ENCODE measurements at places on chromosomes 6 and 20.

DNA sequence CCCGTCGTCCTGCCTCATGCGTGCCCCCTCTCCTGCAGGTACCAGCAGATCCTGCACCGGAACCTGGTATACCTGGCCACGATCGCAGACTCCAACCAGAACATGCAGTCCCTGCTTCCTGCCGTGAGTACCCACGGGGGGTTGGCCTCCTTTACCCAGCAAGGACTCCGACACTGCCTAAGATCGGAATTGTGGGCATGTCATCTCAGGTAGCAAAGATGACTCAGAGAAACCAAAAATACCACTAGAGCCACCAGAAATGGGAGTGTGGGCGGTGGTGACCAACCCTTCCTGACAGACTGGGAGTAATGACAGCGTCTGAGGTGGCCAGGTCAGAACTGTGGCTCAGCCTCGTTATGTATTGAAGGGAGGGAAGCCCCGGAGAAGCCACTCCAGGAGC lies 16.3 kb downstream of the SS18L1 start:
- no peak for DNase-seq

DNA sequence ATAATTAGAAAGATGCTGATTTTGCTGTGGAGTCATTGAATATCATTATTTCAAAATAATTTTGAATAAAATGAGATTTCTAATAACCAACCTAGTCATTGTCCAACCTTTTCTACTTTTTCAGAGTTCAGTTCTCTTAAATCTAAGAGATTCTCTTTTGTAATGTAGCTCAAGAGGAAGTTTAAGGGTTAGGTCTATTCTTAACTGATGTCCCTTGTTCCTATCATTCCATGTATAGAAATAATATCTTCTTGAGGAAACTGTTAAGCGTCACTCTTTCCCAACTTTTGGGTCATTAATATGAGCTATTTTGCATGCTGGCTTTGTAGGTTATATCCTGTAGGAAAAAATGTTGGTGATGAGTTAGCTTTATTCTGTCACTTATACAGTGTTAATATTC lies 27.0 kb downstream of the RNF144B start:
- DNase-seq = no peak

- DNase-seq = no peak
Observed at GRCh38 chr20:56469077-56469449, 636 bp downstream of the RTF2 start.

GRCh38 chr20:59765599-59766177 lies 161.3 kb downstream of the PHACTR3 start:
- no peak for DNase-seq

- peak; percentile 22 for DNase-seq
Observed at GRCh38 chr20:63858393-63859165, 2.7 kb upstream of the ABHD16B start.

GRCh38 chr6:154550779-154551178 lies 40.3 kb upstream of the CNKSR3 start:
- DNase-seq = no peak

DNA sequence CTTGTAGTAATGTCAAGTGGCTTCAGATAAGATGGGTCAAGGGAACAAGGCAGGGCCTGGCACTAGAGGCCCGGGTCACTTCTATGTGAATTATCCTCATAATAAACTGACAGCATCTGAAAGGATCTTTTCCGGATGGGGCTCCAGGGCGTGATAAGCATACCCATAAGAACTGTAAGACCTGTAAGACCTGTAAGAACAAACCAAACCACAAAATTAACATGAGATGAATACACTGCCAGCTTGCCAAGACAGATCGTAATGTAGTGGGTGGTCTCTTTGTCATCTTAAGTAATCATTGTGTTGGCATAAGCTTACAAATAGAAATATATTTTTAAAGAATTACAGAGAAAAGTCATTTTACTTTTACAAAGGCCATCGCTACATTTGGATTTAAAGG lies 334.9 kb downstream of the RFPL4B start:
- no peak for DNase-seq

- DNase-seq = no peak
Observed at GRCh38 chr6:105880030-105880492, 206.1 kb upstream of the PRDM1 start.

- DNase-seq = no peak
Observed at GRCh38 chr6:14000901-14001300, 76.1 kb downstream of the RNF182 start.

DNA sequence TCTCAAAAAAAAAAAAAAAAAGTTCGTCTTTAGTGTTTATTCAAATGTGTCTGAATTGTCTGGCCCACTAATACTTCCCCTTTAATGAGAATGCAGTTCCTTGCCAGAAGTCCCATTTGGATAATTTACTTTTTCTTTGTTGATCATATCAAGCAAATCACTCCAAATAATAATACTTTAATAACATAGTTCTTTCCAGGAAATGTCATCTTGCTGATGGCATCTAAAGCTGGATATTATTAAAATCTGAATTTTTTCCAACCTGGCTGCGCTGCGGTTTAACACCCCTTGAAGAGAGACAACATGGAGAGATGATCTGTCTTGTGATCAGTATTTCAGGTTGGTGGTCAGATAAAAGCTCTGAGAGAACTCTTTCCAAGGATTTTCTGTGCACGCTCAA lies 111.2 kb upstream of the CNKSR3 start:
- DNase-seq = no peak

DNA sequence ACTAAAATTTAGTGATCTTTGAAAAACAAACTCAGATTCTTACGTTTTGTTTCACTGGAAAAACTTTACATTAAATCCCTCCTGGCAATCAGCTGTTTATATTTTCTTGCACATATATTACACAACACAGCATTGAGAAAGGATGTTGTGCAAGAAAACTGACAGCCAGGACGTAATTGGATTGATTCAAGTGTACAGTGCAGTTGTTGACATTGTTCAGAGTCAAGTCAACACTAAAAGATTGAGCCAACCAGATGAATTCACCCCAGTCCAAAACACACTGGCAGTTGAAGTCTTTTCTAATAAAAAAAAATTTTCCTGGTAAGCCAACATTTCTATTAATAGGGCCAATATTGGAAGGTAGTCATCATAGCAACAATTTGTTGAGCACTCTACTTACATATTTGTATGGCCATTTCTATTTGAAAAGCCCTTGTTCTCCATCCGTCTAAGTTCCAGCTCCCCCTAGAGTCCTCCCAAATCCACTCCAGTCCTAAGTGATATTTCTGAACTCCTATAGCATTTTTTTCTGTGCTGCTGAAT lies 20.9 kb upstream of the VNN1 start:
- DNase-seq = no peak

DNA sequence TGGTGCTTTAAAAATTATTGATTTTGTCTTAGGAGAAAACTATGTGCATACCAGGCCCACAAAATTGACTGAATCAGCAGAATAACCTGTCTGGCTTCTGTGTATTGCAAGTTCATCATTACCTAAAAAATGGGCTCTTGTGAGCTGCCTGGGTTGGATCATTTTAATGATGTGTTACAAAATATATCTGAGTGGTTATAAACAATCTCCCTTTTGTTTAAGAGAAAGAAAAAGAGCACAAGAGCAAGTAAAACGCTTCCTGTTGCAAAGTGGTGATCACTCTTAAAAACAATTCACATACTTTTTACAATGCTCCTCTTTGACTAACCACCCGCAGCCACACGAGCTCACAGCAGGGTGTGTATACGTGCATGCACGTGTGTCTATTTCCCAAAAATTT lies 335.1 kb downstream of the HDGFL1 start:
- no peak for DNase-seq

- DNase-seq = no peak
Observed at GRCh38 chr6:72140795-72141194, 254.4 kb downstream of the RIMS1 start.

DNA sequence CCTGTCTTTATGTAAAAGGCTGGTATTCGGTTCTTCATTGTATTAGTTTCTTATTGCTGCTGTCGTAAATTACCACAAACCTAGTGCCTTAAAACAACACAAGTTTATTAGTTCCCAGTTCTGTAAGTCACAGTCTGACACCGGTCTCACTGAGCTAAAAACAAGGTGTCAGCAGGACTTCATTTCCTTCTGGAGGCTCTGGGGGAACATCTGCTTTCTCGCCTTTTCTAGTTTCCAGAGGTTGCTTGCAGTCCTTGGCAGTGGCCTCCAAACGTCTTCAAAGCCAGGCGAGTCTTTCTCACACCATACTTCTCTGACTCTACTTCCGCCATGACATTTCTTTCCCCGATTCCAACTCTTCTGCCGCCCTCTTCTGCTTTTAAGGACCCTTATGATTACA lies 43.0 kb upstream of the ZFAND3 start:
- no peak for DNase-seq

DNA sequence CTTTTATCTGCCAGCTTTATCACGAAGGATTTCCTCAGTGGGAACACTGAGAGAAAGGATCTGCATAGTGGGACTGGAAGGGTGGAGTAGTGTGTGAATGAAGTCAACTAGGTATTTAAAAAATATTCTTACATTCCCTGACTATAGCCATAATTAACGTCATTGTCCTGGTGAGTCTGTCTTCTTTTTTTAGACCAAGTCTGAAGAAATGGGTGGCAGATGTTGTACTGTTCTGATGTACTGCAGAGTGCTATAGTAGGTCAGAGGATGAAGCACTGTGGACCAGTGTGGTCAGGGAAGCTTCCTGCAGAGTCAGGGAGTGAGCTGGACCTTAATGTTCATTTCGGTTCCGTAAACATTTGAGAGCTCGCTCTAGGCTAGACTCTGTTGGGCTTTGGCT lies 11.9 kb downstream of the TULP4 start:
- DNase-seq = no peak

- no peak for DNase-seq
Observed at GRCh38 chr6:75504465-75505222, 11.0 kb upstream of the FILIP1 start.

GRCh38 chr6:43912598-43913371 lies 142.8 kb downstream of the VEGFA start:
- DNase-seq = no peak

DNA sequence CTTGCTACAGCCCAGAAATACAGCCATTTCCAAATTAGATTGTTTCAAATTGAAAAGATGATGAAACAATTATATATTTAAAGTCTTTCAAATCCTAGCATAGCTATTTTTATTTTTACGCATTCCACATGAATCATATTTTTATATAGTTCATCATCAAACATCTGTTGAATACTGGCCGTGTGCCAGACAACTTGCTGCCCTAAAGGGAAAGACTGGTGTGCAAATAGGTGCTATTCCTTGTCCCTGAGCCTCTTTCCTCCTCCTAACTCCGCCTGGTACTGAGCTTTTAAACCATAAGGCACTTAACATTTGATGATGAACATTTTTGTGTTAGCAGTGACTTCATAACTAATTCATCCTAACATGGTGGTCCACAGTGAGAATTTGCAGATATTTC lies 18.7 kb upstream of the PLCG1 start:
- no peak for DNase-seq

DNA sequence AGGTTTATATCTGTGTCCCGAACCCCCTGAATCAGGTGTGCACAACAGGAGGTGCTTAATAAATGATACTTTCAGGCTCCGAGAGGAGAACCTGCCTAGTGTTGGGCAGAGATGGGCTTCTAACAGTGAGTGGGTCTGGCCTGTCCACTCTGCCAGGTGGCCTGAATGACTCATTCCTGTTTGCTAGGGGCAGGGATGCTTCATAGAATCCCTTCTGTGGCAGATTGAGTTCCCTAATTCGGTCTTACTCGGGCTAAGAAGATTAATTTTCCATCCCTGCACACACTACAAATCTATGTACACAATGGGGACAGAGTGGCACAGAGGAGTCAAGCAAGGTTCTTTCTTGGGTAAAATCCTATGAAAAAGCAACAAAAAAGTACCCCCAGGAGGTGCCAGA lies 19.8 kb downstream of the SDC4 start:
- DNase-seq = no peak

DNA sequence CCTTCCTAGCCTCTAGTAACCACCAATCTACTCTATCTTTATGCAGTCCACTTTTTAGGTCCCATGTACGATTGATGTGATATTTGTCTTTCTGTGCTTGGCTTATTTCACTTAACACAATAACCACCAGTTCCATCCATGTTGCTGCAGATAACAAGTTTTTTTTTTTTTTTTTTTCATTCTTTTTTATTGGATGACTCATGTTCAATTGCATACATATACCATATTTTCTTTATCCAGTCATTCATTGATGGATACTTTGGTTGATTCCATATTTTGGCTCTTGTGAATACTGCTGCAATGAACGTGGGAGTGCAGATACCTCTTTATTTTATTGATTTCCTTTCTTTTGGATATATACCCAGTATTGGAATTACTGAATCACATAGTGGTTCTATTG lies 600.4 kb upstream of the FLRT3 start:
- no peak for DNase-seq

- no peak for DNase-seq
Observed at GRCh38 chr20:62489186-62489931, 13.6 kb upstream of the GATA5 start.

DNA sequence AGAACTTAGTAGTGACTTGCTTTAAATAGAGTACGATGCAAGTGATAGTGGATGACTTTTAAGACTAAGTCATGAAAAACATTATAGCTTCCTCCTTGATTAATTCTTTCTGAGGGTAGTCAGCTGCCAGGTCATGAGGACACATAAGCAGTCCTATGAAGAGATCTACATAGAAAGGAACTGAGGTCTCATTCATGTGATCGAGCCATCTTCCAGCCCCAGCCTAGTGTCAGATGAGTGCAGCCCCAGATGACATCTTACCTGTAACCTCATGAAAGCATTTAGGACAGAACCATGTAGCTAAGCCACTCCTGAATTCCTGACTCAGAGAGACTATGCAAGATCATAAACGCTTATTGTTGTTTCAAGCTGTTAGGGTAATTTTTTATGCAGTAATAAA lies 67.7 kb downstream of the AK9 start:
- DNase-seq = no peak

DNA sequence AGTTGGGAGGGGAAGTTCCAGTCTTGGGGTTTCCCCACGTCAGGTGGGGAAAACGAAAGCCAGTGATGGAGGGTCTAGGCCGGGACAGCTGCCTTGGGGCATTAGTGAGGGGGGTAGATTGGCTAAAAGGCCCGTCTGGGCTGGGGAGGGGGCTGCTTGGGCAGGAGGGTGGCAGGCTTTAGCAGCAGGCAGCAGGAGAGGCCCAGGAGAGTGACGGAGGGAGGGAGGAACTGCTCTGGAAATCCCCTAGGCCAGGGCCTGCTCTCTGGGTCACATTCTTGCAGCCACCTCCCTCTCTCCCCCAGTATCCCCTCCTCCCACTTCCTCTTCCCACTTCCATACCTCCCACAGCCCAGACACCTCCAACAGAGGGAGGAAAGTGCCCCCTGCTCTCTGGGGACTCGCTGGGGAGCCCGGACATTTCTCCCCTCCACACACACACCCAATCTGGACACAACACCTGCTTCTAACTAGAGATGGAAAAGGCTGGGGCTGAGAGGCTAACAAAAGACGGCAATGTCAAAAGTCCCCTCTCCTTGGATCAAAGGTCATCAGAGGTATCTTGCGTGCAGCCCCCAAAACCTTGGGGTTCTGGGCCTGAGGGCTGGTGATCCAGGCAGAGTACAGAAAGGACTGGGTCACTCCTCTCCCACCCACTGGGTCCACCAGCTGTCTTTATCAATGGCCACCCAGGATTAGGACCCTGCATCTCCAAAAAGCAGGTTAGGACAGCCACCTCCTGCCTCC lies 1.8 kb downstream of the NFKBIE start:
- peak; percentile 56 for DNase-seq

- DNase-seq = no peak
Observed at GRCh38 chr6:107292715-107293271, 166.6 kb downstream of the PDSS2 start.

GRCh38 chr6:161151059-161151645 lies 122.7 kb downstream of the AGPAT4 start:
- no peak for DNase-seq

All from colonic mucosa (tissue), 4 donors.